ENCODE measurements at places on chromosomes 13 and 19.

DNA sequence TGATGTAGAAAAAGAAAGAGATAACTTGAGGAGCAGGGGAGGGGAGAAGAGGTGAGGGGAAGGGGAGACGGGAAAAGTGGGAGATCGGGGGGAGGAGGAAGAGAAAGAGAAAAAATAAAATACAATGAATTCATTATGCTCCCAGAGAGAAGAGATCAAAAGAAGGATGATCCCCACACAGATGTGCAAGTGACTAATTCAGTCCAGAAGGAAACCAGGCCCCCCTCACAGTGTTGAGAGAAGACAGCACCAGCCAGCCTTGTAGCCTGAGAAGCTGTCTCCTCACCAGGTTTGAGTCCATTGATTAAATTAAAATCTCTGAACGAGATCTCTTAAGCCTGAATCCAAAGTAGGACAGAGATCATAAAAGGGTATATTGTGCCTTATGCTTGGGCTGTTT is 333.7 kb upstream of the NBEA start:
- no peak for DNase-seq

DNA sequence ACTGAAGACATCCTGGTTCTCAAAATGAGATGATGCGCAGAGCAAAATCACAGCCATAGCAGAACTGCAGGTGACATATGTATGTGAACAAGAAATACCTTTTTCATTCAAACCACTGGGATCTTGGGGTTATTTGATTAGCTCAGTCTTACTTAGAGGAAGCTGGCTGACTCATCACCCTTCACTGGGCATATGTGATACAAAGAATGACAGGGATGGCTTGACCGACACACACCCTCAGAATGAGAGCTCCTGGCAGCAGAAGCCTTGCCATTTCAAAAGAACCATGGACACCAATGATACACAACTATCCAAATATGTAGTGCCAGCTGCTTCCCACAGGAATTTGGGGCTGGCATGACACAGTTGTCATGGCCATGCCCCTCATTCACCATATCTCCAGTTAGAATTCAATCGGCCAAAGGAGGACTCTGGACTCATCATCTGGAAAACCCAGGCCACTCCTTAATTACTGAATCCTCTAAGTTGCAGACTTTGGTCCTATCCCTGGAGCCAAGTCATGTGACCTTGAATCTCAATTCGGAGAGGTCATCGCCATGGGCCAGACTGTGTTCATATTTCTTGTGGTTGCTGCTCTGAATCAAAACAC is 115.8 kb downstream of the KATNAL1 start:
- peak; percentile 35 for DNase-seq

DNA sequence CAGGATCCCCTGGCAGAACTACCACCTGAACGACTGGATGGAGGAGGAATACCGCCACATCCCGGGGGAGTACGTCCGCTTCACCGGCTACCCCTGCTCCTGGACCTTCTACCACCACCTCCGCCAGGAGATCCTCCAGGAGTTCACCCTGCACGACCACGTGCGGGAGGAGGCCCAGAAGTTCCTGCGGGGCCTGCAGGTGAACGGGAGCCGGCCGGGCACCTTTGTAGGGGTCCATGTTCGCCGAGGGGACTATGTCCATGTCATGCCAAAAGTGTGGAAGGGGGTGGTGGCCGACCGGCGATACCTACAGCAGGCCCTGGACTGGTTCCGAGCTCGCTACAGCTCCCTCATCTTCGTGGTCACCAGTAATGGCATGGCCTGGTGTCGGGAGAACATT is 7.5 kb downstream of the FUT2 start:
- DNase-seq: no peak

DNA sequence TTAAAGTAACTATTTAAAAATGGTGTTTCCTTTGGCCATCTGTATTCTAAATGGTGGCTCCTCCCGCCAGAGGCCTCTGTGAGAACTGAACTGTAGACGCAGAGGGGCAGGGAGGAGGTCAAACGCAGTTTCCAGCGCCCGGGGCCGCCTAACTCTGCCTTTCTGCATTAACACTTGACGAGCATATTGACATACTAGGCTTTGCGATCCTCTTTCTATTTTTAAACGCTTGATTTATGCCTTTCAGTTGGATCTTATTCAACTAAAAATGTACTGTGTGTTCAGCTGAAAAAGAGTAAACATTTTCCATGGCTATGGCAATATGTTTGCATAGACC is 74.7 kb downstream of the SPACA7 start:
- DNase-seq: no peak

GRCh38 chr13:23468811-23469210 is 35.3 kb upstream of the SACS start:
- no peak for DNase-seq

DNA sequence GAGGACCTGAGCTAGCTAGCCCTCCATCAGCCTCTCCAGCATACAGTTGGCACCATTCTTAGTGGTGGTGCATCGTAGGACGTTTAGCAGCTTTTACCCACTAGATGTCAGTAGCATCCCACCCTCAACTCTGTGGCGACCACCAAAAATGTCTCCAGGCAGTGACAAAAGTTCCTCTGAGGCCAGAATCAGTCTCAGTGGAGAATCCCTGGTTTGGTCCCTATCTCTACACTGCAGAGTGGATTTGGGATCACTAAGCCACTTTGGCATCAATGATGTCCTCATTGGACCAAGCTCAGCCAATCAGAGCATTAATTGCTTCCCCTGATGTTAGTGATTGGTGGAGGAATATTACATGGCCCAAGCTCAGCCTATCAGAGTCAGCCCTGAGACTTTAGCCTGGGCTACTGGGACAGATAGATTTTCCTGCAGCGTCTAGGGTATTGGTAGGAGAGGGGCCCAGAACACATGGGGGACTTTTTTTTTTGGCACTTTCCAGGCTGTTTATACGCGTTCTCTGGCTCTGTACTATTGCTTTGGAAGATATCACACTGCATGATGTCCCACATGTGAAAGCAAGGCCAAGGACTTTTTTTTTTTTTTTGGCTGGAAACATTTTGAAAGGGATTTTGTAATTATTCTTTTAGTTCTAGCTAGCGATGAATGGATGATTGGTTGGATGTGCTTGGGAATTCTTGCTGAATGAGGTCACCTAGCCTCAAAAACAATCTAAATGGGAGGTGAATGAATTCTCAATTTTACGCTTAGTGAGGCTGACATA is 7.0 kb downstream of the TMEM221 start:
- peak; percentile 25 for DNase-seq

- no peak for DNase-seq
These were observed 257.6 kb downstream of the DLEU7 start for GRCh38 chr13:50585674-50586413.

DNA sequence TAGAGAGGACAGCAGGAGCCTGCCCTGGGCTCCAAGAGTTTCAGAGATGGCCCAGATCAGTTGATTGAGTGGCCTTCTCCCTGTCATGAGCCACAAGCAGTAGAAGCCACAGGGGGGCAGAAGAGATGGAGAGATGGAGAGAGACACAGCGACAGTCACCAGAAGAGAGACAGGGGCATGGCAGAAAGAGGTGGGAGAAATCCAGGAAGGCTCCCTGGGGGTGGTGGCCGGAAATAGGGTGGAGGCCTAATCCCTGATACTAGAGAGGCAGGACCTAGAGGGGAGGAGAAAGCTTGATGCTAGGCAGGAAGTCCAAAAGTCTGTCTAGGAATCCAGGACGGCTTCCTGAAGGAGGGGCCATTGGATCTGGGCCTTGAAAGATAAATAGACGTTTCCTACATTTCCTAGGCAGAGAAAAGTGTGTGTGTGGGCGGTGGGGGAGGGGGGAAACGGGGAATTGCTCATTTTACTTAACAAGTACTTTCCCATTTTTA is 9.6 kb upstream of the TPM4 start:
- peak; percentile 84 for DNase-seq

DNA sequence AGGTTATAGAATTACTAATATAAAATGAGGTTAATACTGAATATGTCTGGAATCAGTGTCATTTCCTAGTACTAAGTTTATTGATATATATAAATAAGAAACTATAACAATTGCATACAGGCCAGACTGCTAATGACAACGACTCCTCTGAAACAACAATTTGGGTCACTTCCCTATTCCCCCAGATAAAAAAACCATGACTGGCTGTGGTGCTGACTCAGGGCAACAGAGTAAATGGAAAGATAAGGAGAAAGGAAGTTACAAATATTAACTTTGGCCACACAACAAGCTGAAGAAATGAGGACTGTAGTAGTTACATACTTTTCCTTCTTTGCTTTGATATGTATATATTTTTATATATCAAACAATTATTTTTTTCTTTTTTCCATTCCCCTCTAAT is 263.7 kb upstream of the PCDH9 start:
- DNase-seq: no peak

- no peak for DNase-seq
These were observed 82.0 kb downstream of the SIPA1L3 start for GRCh38 chr19:37988758-37989635.

- peak; percentile 53 for DNase-seq
These were observed 110.2 kb downstream of the STK24 start for GRCh38 chr13:98466634-98467236.

DNA sequence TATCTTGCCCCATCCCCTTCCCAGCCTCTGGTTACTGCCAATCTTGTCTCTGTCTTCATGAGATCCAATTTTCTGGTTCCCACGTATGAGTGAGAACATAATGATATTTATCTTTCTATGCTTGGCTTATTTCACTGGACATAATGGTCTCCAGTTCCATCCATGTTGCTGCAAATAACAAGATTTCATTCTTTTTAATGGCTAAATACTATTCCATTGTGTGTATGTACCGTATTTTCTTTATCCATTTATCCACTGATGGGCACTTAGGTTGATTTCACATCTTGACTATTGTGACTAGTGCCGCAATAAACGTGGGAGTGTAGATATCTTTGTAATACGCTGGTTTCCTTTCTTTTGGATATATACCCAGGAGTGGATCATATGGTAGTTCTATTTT is 43.0 kb downstream of the CHST8 start:
- no peak for DNase-seq

- DNase-seq: no peak
These were observed 29.1 kb downstream of the CERS4 start for GRCh38 chr19:8238251-8238650.

DNA sequence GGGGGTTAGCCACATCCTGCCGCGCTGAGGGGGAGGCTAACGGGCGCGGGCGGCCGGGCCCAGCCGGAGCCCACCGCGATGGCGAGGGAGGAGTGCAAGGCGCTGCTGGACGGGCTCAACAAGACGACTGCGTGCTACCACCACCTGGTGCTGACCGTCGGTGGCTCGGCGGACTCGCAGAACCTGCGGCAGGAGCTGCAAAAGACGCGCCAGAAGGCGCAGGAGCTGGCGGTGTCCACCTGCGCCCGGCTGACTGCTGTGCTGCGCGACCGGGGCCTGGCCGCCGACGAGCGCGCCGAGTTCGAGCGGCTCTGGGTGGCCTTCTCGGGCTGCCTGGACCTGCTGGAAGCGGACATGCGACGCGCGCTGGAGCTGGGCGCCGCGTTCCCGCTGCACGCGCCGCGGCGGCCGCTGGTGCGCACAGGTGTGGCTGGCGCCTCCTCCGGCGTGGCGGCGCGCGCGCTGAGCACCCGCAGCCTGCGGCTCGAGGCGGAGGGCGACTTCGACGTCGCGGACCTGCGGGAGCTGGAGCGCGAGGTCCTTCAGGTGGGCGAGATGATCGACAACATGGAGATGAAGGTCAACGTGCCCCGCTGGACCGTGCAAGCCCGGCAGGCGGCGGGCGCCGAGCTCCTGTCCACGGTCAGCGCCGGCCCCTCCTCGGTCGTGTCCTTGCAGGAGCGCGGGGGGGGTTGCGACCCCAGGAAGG is 692 bp downstream of the RGS9BP start:
- DNase-seq: no peak

Data from kidney capillary endothelial cell (primary cell).